ENCODE measurements at places on chromosomes 2 and 18. TPM values are rescaled to one million over a fixed set of nuclear protein-coding genes. Genes with fewer than 3 reads are reported as not detected.
A peak's percentile ranks its signal among the peaks of the same experiment; 100 is the strongest.

GRCh38 chr18:42635378-42636048 is 480.0 kb downstream of the RIT2 start:
- ATAC-seq = no peak

- no peak for ATAC-seq
Observed at GRCh38 chr2:20433249-20433648, 13.6 kb upstream of the RHOB start.

The DTNA gene
- total RNA-seq = 140 TPM

The GPR35 gene
- 0.38 TPM for total RNA-seq

The SKA1 gene
- 16.8 TPM for total RNA-seq

DNA sequence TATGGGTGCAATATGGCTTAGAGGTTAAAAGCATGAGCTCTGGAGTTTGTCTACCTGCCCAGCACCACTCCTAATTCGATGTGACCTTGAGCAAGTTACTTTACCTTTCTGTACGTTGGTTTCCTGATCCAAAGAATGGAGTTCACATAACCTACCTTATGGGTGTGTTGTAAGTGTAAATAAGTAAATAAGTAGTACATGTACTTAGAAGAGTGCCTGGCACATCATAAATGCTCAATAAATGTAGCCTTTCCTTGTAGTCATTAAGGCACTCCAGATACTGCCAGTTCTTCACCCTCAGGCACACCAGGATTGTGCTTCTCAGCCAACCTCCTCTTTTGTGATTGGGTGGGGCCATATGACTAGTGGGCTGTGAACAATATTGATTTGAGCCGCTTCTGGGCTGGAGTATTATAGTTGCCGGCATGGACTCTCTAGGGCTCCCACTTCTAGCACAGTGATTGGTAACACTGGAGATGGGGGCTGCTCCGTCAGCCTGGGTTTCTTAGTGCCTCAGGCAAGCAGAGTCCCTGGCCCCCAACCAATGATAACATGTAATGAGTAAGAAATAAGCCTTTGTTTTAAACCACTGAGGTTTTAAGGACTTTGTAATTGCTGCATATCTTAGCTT is 101.7 kb upstream of the NOSTRIN start:
- ATAC-seq = peak; percentile 47

DNA sequence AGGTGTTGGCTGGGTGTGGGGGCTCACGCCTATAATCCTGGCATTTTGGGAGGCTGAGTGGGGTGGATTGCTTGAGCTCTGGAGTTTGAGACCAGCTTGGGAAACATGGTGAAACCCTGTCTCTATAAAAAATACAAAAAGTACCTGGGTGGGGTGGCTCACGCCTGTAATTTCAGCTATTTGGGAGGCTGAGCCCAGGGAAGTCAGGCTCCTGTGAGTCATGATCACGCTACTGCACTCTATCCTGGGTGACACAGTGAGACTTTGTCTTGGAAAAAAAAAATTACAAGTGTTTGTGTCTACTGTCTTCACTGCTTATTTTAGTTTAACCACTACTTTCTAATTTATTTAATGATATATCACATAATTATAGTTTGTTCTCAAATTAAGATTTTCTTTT is 62.7 kb upstream of the DOCK10 start:
- no peak for ATAC-seq

The M1AP gene
- 0.22 TPM for total RNA-seq

GRCh38 chr18:78945628-78946027 is 34.0 kb upstream of the SALL3 start:
- ATAC-seq = peak; percentile 25

The ASB18 gene
- not detected for total RNA-seq

The NETO1 gene
- not detected for total RNA-seq

GRCh38 chr2:146734042-146734820 is 1110.6 kb upstream of the ACVR2A start:
- ATAC-seq = peak; percentile 87

DNA sequence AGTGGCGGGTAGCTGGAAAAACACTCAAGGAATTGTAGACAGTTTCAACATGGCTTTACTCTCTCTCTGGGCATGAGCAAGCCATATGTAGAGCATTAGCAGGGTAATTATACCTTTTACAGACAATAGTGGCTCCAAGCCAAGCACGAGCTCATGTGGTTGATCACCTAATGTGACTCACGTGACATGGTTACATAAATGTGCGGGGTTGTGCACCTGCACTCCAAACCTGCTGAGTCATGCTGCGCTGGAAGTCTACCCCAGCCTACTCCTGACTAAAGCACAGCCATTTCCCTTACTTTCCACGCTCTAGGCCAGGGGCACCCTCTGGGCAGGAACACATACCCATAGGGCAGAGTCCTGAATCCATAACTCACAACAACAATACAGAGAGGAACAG is 232.8 kb downstream of the MBD5 start:
- no peak for ATAC-seq

- ATAC-seq = no peak
Observed at GRCh38 chr2:24745825-24746224, 47.4 kb downstream of the PTRHD1 start.

- ATAC-seq = no peak
Observed at GRCh38 chr2:128531856-128532255, 213.2 kb upstream of the HS6ST1 start.

The AQP12A gene
- not detected for total RNA-seq

- ATAC-seq = no peak
Observed at GRCh38 chr2:58107803-58108710, 61.5 kb downstream of the VRK2 start.

- no peak for ATAC-seq
Observed at GRCh38 chr2:164458792-164459191, 162.5 kb downstream of the GRB14 start.

DNA sequence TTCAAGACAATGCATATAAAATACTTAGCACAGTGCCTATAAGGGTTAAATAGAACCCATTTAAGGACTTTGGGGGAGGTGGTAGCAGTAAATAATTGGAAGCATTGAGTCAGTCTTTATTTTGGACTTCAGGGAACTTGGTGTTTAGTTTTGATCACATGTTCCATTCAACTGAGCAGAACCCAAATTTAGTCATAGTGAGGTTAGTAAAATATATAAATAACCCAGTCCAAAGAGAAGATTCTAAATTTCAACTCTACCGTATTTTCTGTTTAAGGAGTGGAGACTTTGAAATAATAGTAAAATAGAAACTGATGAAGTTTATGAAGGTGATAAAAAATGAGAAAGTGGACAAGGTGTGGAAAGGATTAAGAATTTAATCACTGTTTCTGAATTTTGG is 19.7 kb downstream of the TWSG1 start:
- ATAC-seq = no peak

The ERBB4 gene
- 9.6 TPM for total RNA-seq

GRCh38 chr2:18194161-18194560 is 315.7 kb downstream of the KCNS3 start:
- ATAC-seq = no peak

DNA sequence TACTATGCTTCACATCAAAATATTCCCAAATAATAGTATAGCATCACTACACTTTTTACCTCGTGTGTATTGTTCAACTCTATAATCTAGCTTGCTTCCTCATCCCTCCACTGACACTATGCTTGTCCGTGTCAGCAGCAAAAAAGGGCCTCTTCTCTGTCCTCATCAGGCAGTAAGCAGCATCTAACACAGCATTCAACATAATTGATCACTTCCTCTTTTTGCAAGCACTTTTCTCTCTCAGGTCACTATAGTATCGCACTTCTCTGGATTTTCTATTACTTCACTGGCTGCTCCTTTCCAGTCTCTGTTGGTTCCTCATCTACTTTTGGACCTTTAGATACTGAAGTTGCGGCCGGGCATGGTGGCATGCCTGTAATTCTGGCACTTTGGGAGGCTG is 64.9 kb upstream of the ZSWIM2 start:
- ATAC-seq = no peak

The MITD1 gene
- 48.7 TPM for total RNA-seq

- no peak for ATAC-seq
Observed at GRCh38 chr2:146496248-146496647, 1348.6 kb upstream of the ACVR2A start.

GRCh38 chr2:23659773-23660172 is 267.1 kb downstream of the ATAD2B start:
- no peak for ATAC-seq

GRCh38 chr2:95345081-95345562 is 48.0 kb downstream of the KCNIP3 start:
- no peak for ATAC-seq

DNA sequence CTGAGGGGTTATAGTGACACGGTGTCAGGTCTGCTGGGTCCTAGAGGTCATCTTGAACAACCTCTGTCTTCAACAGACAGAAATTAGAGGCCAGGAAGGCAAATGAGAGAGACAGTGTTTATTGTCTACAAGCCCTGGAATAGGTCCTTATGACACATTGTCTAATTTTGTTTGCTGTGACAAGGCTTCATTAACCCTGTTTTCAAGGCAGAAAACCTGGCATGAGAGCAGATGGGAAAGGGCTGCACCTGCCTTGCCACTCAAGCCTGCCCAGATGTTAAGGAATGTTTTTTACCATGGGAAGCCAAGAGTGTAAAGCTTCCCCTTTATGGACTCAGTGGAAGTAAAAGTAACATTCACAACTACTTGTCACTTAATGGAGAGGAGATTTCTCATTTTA is 275.3 kb downstream of the KCNS3 start:
- no peak for ATAC-seq

DNA sequence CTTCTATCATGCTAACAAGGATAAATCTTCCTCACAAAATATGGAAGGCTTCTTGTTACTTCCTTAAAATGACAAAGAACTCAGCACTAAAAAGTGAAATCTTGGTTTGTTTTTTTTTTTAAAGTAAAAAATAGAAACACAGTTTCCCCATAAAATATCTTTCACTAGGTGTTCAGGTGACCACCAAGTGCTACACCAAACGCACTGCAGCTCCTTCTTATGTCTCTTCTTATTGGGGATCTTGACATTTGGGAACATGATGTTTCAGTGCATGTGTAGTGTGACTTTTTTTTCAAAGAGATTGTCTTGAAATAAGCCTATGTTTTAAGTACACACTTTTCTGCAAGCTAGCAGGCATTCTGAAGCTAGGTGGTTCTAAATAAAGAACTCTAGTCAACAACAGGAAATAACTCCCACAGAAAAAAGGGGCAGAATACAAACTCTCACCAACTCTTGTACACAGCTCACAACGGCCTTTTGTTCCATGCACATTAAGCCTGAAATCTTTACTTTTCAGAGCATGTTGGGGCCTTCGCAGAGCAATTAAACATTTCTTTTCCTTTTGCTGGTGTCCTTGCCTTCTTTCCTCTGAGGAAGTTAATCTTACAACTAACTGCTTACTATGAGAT is 13.2 kb upstream of the SERTAD2 start:
- no peak for ATAC-seq

DNA sequence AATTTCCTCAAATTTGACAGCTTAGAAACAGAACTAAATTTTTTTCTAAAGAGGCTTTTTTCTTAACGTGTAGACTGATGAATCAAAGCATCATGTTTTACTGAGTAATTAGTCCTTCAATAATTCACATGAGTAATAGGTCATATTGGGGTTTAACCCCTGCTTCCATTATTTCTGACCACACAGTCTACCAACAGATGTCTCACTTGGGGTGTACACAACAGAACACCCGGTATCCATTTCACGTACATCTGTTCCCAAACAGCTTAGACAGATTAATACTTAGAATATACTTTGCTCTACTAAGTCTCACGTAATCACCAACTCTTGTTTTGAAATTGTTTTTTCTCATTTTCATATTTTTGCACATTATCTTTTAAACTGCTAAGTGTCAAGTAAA is 14.8 kb downstream of the CERKL start:
- no peak for ATAC-seq

The VSNL1 gene
- 0.27 TPM for total RNA-seq

GRCh38 chr2:69089998-69090397 is 77.0 kb downstream of the ANTXR1 start:
- no peak for ATAC-seq

- no peak for ATAC-seq
Observed at GRCh38 chr18:76752400-76752799, 70.0 kb upstream of the ZNF236 start.

The VIL1 gene
- total RNA-seq = 0.27 TPM

- no peak for ATAC-seq
Observed at GRCh38 chr18:65423776-65424175, 327.0 kb upstream of the CDH7 start.

- ATAC-seq = no peak
Observed at GRCh38 chr2:169190197-169190775, 120.9 kb downstream of the DHRS9 start.

All from motor neuron (in vitro differentiated cells).